Fibroblast of skin of scalp (primary cell): ENCODE measurements at places on chromosomes 7 and 10.

- no peak for DNase-seq
Observed at GRCh38 chr7:50509459-50509858, 55.7 kb downstream of the DDC start.

GRCh38 chr10:87842220-87842641 is 21.1 kb downstream of the KLLN start:
- no peak for DNase-seq

DNA sequence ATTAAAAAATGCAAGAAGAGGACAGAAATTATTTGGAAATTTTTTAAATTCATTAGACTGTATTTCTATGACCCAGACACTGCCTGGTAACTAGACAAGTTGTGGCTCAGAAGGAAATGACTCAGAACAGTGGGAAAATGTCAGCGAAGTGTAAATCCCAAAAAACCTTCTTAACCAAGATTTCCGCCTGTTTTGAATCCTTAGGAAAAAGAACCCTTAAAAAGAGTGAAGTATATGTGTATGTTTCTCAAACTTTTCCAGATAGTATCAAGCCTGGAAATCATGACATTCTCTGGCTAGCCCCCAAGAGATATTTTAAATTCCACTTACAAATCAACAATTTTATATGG is 42.7 kb upstream of the PLXNA4 start:
- peak; percentile 69 for DNase-seq

GRCh38 chr7:76063525-76063924 is 15.6 kb downstream of the MDH2 start:
- DNase-seq, result no peak

- DNase-seq, result no peak
Observed at GRCh38 chr10:4460267-4460666, 365.7 kb upstream of the AKR1E2 start.

GRCh38 chr10:46062723-46063428 is 16.8 kb upstream of the MSMB start:
- no peak for DNase-seq

DNA sequence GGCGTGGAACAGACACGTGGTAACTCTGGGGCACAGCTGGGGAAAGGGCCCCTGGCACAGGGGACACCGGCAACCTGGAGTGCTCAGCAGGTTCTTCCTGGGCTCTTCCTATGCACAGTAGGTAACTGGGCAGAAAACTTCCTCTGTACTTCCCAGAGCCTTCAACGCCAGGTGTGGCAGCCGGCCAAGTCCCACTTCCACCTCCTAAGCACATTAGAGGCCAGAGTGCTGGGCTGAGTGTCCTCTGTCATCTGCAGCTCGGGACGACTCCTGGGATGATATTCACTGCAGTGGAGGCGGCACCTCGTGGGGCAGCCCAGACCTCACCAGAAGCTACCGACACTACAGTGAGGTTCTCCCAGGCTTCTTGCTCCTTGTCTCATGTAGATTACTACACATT is 114.5 kb downstream of the LARP4B start:
- DNase-seq, result no peak

DNA sequence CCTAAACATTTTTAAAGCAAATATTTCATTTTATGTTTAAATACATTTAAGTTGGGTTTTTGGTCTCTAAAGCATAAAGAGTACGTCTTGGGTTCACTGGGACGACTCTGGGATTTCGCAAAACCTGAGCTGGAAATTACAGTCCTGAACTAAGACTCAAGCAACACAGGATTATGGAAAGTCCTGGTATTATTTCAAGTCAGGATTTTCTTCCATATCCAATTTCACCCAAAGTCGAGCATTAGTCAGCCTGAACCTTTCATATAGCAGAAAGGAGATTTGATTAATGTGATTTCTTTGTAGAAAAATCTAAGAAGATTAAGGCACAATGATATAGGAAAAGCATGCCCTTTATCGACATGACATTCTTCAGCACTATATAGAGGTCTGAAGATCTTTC is 100.0 kb downstream of the MTERF1 start:
- no peak for DNase-seq

DNA sequence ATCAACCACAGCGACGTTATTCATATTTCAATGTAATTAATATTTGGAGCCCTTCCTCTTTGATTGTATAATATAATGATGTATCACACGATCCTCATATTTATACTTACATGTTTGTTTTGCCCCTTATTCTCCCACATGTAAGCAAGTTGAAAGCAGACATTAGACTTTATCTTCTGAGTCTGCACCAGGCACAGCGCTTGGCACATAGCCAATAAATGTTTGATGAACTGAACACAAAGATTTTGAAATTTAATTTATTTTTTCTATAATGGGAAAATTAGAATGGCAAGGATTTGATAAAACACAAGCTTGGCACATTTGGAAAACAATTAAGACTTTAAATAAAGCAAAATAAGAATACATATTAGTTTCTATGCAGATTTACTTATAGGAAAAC is 31.6 kb downstream of the ZFAND4 start:
- DNase-seq, result no peak

DNA sequence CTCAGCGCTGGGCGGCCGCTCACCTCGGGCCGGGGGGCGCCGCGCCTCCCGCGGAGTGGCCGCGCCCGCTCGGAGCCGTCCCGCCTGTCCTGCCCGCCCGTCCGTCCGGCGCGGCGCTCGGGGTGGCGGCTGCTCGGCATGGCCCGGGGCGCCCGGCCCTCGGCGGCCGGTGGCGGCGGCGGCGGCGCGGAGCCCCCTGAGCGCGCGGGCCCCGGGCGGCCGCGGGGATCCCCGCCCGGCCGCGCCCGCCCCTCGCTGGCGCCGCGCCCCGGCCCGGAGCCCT is 338 bp downstream of the SDK1 start:
- no peak for DNase-seq

- DNase-seq, result no peak
Observed at GRCh38 chr10:24722131-24722675, 1.5 kb downstream of the ARHGAP21 start.

GRCh38 chr7:154744256-154744860 is 258.6 kb downstream of the PAXIP1 start:
- DNase-seq, result no peak

GRCh38 chr7:50145226-50145625 is 52.2 kb upstream of the ZPBP start:
- DNase-seq, result no peak

DNA sequence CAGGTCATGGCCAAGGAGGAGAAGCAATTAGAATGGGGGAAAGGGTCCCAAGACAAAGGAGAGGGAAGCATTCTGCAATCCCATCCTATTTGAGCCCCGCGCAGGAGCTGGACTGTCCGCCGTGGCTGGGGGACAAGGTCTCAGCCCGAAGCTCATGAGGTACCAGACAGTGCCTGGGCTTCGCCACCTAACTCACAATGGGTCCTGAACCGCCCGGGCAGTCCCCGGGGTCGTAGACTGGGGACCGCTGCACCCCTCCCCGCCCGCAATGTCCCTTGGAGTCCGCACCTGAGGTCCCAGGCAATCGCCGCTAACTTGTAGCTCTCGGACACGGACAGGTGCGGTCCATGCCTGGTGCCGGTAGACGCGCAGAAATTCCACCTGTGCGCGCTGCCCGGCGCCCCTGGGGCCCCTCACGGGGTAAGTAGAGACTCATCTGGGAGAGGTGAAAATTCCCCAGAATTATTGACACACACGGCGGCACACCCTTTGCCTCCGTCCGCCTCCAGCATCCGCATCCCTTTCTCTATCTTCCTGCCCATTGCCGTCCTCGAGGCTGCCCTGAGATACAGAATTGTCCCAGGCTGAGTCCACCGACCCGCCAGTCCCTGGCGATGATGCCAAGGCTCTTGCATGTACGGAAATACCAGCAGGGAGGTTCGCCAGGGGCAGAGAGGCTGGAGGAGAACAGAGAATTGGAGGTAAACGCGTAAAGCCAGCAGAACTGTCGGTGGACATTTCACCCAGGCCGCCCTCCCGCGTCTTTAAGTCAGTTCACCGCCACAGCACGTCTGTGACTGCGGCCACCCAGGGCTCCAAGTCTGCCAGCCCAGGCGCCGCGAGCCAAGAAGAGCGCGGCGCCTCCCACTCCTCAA is 1.8 kb downstream of the CHRM2 start:
- DNase-seq, result peak; percentile 4
